K562 (cell line): ENCODE measurements at places on chromosomes 4 and X.

DNA sequence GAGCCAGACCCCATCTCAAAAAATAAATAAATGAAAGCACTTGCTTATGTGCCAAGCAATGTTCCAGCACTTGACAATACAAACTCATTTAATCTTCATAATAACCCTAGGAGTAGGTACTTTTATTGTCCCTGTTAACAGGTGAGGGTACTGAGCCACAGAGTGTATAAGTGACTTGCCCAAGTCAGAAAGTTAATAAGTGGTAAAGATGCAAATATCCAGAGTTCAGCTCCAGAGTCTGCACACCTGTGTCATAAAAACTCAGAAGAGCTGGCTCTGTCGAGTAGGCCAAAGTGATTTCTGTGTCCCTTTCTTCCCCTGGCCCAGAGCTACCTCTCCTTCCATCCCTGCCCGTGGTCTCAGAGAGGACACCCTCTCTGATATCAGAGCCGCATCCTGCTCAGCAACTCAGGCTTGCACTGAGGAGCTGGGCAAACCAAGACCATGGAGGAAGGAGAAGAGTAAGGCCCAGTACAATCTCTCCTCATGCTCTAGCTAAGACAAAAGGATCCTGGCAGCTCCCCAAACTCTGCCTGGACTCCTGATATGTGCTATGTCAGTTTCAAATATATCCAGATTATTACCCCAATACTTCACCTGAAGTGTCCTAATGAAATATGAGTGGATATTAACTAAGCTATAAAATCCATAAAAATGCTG, 136.3 kb downstream of the HS6ST2 start:
- DNase-seq, result no peak

GRCh38 chr4:184815046-184815877, 10.5 kb downstream of the ACSL1 start:
- DNase-seq, result peak; percentile 79

DNA sequence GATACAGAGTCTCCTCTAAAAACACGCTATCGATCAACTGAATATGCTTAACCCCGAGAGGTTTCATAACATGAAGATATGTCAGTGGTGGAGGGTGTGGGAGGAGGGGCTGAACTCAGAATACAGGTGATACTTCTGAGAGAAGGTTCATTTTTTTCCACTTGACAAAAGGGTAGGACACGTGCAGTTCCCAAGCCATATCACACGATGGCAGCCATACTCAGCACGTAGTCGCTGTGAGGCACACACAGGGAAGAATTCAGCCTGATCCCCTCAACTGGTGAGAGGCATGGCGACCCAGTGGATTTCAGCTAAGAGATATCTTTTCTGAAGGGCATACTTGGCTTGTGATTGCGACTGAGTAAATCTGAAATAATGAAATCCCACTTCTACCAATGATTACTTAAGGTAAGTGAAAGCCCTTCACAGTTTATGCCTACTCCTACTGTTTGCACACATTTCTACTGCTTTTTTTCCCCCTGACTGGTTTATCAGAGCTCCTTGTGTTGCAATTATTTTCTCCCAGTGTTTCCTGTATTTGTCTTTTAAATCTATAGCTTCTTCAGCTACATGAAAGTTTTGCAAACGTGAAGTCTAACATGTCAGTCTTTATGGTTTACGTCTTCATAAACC, 133.1 kb downstream of the CORIN start:
- DNase-seq, result no peak

DNA sequence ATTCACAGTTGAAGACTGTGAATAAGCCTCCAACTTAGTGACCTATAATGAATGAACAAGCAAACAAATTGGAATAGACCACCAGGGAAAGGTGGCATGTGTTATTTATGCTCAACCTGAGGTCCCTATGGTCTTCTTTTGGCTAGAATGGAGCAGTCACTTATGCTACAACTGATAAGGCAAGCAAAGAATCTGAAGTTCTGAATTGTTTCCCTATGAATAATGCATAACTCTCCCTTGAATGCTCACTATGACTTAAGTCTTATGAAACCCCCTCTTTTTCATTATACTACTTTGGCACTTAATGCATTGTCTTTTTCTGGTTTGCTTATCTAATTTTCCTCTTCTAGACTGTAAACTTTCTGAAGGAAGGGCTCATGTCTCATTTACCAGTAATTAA, 2.6 kb downstream of the GIMD1 start:
- DNase-seq, result no peak

DNA sequence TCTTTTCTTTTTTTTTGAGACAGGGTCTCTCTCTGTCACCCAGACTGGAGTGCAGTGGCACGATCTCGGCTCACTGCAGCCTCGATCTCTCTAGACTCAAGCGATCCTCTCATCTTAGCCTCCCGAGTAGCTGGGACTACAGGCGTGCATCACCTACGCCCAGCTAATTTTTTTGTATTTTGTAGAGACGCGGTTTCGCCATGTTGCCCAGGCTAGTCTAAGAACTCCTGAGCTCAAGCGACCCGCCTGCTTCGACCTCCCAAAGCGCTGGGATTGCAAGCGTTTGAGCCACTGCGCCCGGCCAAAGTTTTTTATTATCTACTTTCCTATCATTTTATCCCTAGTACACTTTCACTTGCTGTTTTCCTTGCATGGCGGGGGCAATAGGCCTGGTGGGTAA, 1.4 kb downstream of the UBA6 start:
- peak; percentile 38 for DNase-seq

DNA sequence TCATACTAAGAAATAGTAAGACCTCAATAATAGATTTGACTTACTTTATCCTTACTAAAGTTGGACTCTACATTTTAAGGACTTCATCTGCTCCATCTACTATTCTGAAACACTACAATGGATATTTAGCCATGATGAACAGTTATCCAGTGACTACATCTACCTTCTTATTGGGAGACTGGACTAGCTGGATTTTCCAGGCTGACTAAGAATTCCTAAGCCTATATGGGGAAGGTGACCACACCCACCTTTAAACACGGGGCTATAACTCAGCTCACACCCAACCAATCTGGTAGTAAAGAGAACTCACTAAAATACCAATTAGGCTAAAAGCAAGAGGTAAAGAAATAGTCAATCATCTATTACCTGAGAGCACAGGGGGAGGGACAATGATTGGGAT, 1438.4 kb downstream of the TECRL start:
- no peak for DNase-seq

- DNase-seq, result peak; percentile 34
Observed at GRCh38 chr4:44760142-44760898, 34.0 kb upstream of the GNPDA2 start.

DNA sequence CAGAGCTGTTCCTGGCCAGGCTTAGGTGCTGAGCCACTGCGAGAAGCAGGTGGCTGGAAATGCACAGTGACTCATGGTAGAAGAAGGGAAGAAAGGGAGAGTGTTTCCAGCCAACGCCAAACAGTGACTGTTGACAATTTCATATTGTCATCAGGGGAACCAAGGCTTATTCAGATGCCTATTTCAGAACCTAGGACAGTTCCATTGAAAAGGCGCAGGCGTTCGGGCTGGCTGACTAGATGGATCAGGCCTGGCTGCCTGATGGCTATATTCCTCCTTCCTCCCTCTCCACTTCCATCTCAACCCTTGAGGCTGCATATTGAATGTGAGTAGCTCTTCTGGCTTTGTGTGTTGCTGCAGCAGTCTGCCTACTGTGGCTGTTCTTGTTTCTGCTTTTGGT, 73.0 kb upstream of the FRMPD4 start:
- DNase-seq, result no peak
